Ascending aorta (tissue), 2 donors: ENCODE measurements at places on chromosomes 6 and 20.

DNA sequence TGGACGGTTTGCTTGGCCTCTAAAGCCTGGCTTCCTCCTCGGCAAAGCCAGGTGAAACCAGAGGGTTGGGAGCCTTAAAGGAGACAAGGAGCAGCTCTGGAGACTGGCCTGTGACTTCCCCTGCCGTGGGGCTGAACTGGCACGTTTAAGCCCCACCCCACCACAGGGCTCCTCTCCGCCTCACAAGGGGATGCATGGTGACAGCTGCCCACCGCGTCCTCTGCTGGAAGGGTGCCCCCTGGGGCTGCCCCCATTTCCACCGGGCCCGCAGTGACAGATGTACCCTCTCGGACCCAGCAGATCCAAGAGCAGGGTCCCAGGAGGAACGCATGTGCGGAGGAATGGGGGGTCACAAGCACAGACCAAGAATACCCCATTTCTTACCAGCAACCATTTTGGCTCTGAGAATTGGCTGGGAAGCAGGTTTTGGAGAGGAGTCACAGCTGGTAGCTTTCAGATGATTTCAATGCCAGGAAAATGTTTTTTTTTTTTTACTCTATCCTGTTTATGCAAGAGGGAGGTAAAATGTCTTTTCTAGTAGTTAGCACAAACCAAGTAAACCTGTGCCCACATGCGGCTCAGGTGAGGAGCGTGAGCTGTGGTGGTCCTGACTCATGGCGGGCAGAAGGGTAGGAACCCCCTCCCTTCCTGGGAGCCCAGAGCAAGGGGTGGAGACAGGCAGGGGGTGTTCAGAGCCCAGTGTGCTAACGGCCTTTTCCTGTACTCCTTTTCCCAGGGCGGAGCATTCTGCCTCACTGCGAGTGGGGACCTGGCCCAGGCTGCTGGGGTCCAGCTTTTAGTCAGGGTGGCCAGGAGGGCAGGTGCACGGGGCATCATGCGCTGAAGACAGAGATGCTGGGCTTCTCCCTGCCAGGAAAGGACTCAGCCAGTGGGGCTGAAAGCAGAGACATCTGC lies 33.0 kb downstream of the FRMD1 start:
- no peak for DNase-seq

GRCh38 chr6:165118736-165119135 lies 190.7 kb downstream of the C6orf118 start:
- no peak for DNase-seq

GRCh38 chr20:45157962-45158361 lies 16.7 kb upstream of the PI3 start:
- DNase-seq: no peak

DNA sequence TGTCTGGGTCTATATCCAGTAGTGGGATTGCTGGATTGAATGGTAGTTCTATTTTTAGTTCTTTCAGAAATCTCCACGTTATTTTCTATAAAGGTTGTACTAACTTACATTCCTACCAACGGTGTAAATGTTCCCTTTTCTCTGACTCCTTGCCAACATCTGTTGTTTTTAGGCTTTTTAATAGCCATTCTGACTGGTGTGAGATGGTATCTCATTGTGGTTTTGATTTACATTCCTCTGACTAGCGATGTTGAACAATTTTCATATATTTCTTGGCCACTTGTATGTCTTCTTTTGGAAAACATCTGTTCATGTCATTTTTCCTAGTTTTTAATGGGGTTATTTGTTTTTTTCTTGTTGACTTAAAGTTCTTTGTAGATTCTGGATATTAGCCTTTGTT lies 99.3 kb downstream of the BMP2 start:
- no peak for DNase-seq

GRCh38 chr20:45042978-45043377 lies 57.9 kb downstream of the KCNS1 start:
- DNase-seq: no peak

DNA sequence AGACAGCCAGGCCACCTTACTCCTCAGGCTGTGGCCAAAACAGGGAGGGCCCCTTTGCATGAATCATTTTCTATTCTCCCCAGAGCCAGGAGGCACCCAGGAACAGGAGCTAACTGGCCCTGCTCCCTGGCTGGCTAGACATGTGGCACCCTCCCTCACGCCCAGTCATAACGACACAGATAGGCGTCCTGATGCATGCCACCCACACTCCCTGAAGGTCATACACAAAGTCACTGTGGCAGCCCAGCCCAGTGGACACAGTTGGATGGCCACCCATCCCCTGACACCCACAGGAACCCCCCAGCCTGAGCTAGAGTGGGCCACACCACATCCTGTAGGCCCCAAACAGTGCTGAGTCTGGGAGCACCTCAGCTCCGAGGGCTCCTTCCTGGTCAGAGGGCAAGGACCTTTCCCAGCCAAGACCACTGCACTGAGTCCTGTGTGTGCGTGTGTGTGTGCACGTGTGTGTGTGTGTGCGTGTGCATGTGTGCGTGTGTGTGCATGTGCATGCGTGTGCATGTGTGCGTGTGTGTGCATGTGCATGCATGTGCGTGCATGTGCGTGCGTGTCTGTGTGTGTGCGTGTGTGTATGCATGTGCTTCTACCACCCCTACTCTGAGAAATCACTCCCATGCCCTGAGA lies 21.6 kb downstream of the TFEB start:
- DNase-seq: no peak

DNA sequence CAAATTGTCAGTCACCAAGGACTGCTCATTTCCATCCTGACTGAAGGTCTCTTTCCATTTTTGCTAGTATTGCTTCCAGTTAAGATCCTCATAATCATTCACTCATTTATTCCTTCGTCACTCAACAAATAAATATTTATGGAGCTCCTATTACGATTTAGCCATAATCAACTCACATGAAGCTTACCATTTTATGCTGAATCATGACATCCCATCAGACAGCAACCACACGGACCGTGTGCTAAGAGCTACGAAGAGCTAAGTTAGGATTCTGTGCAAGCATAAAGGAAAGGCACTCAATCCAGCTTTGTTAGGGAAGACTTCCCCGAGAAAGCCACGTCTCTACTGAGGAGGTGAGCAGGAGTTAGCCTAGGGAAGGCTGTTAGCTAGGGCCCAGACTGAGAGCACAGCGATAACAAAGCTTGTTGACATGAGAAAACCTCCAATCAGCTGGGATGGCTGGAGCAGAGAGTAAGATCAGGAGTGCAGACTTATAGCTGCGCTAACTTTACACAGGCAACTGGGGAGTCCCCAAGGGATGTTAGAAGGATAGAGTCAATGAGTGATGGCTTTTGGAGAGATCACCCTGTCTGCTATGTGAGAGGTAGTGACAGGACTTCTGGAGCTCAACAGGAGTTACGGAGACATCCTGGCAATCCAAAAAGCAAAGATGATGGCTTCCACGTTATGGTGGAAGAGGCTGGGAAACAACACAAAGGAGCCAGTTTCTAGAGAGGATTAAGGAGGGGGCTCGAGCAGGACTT lies 2.6 kb upstream of the GID8 start:
- no peak for DNase-seq

DNA sequence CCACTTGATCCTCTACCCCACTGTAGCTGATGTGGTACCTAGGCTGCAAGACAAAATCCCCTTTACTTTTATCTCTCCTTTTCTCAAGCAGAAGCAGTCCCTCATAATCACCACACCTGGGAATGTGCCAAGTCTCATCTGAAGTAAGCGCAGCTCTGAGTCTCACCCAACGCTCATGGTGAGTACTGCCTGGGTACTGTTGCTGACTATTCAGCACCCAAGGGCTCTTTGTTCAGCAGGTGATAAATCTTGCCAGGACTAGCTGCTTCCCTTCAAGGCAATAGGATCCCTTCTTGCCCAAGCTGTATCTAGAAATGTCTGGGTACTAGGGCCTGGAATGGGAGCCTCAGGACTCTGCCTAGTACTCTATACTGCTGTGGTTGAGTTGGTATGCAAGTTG lies 70.9 kb downstream of the GCLC start:
- DNase-seq: no peak

DNA sequence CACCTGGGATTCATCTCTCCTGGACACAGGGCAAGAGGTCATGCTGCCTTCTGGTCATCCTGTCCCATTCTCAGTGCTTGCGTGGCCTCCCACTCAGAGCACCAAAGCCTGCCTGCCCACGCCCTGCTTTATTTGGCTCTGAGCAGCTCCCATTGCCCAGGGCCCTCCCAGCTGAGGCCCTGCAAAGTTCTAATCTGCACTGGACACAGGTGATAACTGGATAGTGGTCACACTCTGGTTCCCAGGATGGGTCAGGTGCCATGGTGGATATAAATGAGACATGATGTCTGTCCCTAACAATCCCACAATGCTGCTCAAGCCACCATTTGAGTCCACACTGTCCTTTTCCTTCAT lies 39.5 kb downstream of the CPXM1 start:
- no peak for DNase-seq

DNA sequence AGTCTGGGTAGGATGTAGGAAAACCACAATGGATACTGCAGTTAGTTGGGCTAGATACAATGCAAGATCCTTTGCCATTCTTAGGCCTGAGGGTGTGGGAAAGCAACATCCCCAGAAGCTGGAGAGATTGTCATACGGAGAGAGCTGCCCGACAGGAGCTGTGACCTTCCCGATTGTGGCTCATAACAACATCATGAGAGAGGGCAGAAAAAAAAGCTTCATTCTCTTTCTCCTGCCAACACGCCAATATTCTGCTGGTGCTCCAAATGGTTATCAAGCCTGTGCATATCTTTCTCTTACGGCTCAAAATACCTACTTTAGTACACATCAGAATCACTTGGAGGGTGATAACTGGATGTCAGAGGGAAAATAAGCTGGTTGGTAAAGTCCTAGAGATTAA lies 81.1 kb downstream of the IBTK start:
- DNase-seq: no peak

- no peak for DNase-seq
Observed at GRCh38 chr6:87100216-87100615, 5.3 kb upstream of the CGA start.

DNA sequence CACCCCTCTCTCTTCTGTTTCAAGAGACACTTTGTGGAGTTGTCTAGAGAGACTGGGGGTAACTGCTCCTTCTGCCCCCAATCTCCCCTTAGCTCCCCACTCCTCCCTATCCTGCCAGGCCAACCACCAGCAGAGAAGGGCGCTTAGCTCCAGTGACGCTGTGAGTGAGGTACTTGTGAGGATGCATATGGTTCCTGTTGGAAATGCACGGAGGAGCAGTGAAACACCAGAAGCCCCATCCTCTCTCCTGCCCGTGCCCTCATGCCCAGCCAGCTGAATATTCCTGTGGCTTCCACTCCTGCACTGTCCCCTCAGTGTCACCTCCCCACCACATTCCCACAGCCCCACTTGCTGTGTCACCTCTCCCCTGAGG lies 11.9 kb downstream of the NT5E start:
- DNase-seq: no peak

DNA sequence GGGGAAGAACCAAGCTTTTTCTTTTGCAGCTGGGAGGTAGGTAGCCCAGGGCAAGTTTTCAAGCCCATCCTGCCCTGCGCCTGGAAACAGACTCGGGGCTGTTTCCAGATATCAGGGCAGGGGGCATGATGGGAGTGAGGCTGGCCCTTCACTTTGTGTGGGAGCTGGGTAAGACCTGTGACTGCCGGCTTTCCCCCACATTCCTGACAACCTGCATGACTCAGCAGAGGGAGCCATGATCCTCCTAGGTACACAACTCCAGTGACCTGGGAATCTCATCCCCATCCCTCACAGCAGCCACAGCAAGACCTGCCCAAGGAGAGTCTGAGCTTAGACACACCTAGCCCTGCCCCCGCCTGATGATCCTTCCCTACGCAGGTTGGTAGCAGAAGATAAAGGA lies 280.8 kb downstream of the SOX4 start:
- no peak for DNase-seq

GRCh38 chr20:48204499-48204898 lies 419.2 kb upstream of the SULF2 start:
- DNase-seq: no peak

- no peak for DNase-seq
Observed at GRCh38 chr6:42440778-42441696, 10.7 kb downstream of the TRERF1 start.

- DNase-seq: no peak
Observed at GRCh38 chr20:42572320-42573016, 617.2 kb downstream of the PTPRT start.

GRCh38 chr6:112233847-112234246 lies 20.5 kb downstream of the LAMA4 start:
- no peak for DNase-seq

DNA sequence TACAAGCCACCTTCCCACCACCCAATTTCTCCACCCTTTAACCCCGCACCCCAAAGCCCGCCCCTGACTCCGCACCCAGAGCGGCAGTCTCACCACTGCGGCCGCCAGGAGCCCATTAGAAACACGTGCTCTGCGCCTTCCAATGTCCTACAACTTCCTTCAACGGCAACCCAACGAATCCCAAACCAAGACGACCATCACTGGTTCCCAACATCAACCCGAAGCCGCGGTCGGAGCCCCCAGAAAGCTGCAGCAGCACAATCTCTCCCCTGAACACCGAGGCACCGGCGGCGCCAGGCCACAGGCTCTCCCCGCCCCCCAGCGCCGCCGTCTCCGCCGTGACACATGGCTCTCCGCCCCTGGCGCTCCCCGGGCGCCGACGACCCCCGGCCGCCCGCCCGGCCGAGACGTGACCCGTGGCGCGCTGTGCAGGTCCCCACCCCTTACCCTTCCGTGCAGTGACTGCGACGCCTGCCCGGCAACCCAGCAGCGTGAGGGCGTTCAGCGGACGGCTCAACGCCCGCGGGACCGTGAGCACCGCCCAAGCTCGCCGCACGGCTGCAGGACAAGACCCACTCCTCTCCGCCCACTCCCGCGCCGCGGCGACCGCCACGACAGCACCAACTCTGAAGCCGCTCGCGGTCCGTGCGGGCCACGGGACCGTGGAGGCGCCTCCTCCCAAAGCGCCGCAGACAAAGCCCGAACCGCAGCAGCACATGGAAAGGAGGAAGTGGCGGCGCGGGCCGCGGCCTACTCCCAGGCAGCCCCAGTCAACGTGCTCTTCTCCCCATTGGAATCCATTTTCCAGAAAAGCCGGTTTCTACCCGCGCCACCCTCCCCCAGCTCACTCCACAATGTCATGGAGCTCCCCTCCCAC lies 551 bp downstream of the SYNCRIP start:
- DNase-seq: peak; percentile 82
